Activated CD8-positive, alpha-beta memory T cell treated with anti-CD3 and anti-CD28 coated beads, Interleukin-2, amount 50 U/mL, for 4 hours (primary cell): ENCODE measurements at places on chromosomes 6 and 20.

DNA sequence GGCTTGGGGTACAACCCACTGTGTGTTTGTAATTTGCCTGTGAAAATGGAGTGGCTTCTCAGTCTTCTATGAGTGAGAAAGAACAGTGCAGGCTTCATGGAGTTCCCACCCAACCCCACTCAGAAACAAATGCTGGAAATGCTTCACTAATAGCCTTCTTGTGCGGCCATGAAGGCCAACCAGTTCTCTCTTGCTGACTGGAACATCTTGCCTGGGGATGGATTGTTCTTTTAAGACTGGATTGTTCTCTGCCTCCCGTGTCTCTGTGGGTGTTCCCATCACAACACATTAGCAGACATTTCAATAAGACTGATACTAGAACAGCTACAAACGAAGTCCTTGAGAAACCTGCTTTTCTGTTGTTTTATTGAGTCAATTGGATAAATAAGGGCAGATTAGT is 110.6 kb downstream of the PPP1R14C start:
- no peak for DNase-seq

DNA sequence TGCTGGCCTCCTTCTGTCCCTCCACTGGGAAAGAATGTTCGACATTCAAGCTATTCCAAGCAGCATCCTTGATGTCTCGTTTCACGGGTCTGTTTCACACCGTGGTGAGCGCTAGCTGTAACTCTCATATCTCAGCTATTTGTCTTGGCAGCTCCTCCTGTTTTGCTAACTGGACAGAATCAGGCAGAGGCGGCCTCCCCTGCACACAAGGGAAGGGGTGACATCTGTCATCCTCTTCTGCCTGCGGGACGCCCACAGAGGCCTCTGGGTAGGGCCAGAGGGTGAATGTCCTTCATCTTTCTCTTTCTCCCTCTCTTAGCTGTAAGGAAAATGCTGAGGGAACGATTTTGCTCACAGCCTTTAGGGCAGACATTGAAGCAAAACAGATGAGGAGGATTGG is 232.8 kb upstream of the GMDS start:
- no peak for DNase-seq

DNA sequence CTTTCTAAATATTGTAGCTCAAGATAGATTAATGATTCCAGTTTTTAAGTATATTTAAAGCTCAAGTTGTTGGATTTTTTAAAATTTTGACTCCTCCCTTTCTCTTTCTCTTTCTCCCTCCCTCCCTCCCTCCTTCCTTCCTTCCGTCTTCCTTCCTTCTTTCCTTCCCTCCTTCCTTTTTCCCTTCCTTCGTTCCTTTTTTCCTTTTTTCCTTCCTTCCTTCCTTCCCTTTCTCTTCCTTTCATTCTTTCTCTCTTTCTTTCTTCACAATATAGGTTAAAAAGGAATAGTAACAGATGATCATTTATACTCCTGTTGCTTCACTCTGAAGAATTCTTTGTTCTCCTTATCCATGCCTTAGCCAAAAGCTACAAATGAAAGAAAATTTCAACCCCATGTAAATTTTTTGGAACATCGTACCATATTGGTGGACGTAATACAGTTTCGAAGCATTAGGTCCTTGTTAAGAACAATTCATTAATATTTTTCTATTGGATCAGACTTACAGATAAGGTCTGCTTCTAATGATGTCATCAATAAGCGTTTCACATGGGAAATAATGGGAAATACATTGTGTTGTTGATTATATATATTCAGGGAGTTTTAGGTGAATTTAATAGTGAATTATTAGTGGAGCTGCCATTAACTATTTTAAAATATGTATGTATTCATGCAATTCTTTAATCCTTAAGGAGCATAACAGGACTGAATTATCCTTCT is 139.6 kb upstream of the SLC35B3 start:
- DNase-seq, result no peak

- DNase-seq, result no peak
Observed at GRCh38 chr6:14388371-14388770, 270.8 kb downstream of the CD83 start.

- no peak for DNase-seq
Observed at GRCh38 chr6:91895599-91896285, 1308.9 kb upstream of the MAP3K7 start.

DNA sequence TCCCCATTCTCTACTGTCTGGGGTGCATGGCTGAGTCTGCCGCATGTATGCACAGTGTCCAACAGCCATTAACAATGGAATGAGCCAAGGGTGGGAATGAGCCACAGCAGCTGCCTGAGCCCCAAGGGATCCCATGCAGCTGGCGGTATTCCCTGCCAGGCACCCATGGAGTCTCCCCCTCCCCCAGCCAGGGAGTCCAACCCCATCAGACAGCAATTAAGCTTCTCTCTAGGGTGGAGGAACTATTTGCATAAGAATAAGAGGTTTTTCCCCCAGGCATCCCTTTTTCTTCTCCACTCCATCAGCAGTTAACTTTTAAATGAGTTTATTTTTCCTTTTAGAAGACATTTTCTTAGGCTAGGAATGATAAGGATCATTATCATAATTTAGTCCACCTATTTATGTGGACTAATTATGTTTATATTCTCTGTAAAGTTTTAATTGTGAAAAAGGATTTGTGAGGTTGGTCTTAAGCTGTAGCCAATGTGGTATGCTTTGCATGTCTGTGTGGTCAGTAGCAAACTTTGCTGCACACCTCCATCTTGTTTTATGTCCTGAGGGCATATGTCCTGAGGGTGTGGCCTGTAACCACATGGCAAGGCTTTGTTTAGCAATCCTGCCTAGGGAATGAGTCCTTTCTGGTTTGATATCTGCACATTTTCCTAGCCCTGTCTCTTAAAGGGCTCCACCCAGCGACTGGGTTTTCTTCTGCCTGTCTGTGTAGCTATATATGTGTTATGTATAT is 158.9 kb upstream of the OLIG3 start:
- DNase-seq, result no peak

DNA sequence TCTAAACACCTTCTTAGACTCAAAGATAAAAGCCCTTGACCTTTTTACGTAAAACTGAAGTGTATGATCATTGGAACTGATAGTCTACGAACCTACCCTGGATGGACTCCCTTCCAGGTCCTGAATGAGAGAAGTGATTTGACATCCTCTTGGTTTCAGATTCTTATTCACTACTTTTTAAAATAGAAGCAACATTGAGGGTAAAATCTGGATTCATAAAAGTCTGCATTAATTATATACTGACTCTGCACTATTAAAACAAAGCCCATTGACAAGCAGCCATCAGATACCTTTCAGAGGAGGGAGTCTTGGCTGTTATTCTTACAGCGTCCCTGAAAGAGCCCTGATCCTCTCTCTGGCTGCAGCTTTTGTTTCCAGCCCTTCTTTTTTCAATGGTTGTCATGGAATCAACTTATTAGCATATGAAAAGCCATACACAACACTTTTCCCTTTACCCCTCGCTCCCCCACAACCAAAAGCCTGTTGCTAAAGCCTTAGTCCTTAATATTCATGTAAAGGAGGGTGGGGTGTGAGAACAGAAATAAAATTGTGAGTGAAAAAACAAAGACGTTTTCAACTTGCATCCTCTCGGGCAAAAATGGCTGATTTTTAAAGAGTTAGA is 270.0 kb upstream of the MARCKS start:
- no peak for DNase-seq

- no peak for DNase-seq
Observed at GRCh38 chr6:15927531-15928225, 201.2 kb upstream of the MYLIP start.

- DNase-seq, result no peak
Observed at GRCh38 chr20:61882716-61883615, 182.7 kb downstream of the TAF4 start.

GRCh38 chr6:131003488-131004386 is 59.3 kb downstream of the EPB41L2 start:
- DNase-seq, result no peak

- DNase-seq, result no peak
Observed at GRCh38 chr6:21406316-21406715, 187.2 kb upstream of the SOX4 start.

GRCh38 chr6:44116641-44117382 is 10.4 kb downstream of the MRPL14 start:
- no peak for DNase-seq

GRCh38 chr6:25326126-25326525 is 47.0 kb downstream of the CARMIL1 start:
- no peak for DNase-seq

- DNase-seq, result no peak
Observed at GRCh38 chr20:37303637-37304036, 14.2 kb downstream of the MANBAL start.
